NK-92 treated with Interleukin-12 subunit alpha and Interleukin-12 subunit beta, amount 100 ng/mL, for 24 hours (cell line): ENCODE measurements at places on chromosomes 13 and 19.

DNA sequence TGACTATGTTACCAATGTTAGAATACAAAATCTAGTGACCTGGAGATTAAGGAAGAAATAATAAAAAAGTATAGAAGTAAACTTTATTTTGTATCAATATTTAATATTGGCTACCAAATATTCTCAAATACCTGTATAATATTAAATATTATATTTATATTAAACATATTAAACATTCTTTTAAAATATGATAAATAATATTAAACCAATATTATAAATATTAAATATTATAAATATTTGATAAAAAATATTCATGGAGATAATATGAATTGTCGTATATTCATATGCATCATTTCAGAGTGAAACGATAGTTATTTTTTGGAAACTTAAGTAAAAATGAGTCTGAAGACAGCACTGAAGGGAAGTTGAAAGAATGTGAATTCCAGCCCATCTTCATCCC lies 571.2 kb upstream of the KLF12 start:
- no peak for DNase-seq

DNA sequence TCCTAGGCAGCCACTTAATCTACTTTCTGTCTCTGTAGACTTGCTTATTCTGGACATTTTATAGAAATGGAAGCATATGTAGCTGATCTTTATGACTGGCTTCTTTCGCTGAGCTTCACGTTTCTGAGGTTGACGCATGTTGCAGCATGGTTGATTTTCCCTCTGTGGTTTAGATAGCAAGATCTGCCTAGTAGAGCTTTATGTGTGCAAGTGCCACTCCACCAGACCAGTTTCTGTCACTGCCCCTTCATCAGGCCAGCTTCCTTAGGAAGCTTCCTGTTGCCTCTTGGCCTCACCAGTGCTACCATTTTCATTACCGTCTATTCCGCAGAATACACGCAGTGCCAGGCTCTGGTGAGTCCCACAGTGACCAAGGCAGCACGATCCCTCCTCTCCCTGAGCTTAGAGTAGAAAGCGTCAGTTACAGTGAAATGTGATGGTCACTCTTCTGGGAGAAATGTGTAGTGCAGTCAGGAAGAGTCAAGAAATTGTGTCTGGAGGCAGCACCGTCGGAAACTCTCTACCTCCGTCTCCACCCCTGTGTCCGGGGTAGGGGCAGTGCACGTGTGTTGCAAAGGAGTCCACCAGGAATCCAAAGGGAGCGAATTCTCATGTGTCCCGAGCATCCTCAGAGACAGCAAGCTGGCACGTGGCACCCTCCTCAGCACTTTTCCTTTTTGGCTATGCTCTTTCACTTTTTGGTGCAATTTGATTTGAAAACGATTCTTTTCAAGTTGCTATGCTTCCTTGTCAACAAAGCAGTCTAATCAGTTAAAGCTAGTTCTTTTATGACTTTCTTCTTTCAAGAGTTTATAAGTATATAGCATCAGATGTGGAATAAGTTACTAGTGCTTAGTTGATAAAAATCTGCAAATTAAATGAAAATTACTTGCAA lies 45.4 kb upstream of the GPR183 start:
- DNase-seq, result no peak

GRCh38 chr19:15651791-15652190 lies 11.1 kb downstream of the CYP4F3 start:
- DNase-seq, result no peak

GRCh38 chr19:17402982-17403855 lies 2.2 kb downstream of the BST2 start:
- DNase-seq, result no peak

DNA sequence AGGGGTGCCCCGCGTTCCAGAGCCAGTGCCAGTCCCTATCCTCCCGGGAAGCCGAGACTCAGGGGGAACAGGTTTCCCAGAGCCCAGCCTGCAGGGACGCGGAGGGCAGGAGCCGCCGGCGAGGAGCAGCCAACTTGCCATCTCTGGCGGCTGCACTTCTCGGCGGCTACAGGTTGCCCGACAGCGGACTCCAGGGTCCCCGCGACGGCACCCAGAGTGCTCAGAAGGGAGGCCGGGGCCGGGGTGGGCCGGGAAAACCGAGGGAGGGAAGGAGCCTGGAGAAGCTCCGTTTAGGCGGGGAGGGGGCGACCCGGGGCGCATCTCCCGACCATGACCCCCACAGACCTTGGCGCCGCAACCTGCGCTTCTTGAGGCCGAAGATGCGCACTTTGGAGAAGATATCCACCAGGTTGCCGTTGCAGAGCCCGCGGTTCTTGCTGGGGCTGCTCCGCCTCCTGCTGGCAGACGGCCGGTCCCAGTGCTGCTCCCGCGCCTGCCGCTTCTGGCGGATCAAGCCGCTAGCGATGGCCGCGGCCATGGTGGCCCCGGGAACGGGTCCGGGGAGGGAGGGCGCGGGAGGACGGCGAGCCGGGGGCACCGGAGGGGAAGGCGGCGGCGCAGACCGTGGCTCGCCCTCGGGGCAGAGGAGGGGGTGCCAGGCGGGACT lies 463.8 kb downstream of the ITGBL1 start:
- no peak for DNase-seq

GRCh38 chr13:41127701-41128100 lies 4.9 kb downstream of the KBTBD6 start:
- no peak for DNase-seq

DNA sequence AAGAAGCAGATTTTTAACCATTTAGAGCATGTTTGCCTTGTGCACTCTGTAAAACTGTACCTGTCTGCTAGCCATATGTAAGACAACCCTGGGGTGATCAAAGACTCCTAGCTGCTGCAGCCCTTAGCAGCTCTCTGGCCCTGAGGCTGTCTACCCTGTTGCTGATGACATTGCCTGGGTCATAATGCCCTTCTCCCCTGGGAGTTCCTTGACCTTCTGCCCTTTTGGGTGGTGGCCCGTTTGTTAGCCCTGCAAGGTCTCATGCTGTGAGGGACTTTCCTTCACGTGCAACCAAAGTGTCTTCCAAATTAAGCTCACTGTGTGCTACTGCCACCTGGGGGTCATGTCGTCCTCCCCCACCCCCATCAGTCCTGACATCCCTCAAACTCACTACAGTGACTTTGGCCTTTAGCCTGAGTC lies 7.4 kb downstream of the GPC6 start:
- no peak for DNase-seq

- DNase-seq, result peak; percentile 24
These were observed 1.9 kb downstream of the GNG8 start for GRCh38 chr19:46634045-46634655.

DNA sequence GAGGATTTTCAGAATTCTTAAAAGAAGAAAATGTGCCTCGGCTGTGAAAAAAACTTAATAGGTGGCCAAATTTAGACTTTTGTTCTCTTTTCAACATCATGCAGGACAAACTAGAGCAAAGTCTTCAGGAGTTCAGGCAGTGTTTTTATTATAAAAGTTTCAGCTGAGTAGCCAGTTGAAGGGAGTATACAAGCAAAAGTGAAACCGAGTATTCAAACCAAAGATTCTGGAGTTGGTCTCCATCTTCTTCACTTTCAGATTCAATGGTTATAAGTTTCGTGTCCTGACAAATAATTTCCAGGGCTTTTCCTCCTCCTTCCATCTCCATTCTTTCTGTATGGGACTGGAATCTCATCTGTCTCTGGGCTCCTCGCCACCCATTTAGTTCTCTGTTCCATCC lies 379.7 kb downstream of the GPC5 start:
- no peak for DNase-seq

DNA sequence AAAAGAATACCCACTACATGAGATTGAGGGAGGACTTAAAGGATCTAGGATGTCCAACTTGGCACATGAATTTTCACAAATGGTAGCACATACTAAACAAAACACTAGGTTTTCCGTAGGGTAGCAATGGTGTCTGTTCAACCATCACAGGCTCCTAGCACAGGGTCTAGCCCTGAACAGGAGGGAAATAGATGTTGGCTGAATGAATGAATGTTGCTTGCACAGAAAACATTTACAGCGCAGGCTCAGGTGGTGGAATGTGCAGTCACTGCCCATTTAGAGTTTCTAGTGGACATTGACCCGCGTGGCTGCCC lies 1.9 kb upstream of the MYCBP2 start:
- no peak for DNase-seq

DNA sequence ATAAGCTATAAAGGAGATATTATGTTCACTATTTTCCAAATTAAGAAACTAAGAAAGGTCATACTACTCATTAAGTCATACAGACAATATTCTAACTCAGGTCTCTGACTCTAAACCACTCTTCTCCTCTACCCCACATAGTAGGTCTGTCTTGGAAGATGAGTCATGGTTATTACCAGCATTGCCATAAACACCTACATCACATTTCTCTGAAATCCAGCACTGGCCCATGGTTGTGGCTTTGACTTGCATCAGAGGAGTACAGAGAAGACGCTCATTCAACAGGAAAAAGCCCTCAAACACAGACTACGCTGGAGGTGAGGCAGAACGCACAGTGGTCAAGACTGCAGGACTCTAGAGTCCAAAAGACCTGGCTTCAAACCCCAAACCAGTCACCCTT lies 476.8 kb downstream of the COG6 start:
- no peak for DNase-seq
